ENCODE measurements at places on chromosomes 11 and 22.

- no peak for DNase-seq
Measured at GRCh38 chr22:32469799-32470212, 4.8 kb upstream of the FBXO7 start.

DNA sequence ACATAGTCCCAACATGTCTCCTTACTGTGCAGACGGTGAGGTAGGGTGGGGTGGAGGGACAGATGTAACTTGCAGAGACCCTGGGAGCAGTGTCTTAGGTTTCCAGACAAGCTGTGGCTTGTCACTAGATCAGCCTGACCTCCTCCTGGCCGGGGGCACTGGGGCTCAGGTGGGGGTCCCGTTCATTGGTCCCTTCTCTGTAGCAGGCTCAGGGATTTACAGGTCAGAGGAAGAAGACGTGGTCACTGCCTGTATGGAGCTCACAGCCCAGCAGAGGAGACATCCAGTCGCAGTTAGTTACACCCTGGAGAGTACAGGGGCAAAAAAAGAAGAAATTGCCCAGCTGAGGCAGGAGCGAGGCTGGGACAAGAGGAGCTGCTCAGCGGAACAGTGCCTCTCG lies 22.0 kb upstream of the TUB start:
- DNase-seq = no peak

GRCh38 chr11:11709447-11710239 lies 87.8 kb upstream of the GALNT18 start:
- DNase-seq = no peak

DNA sequence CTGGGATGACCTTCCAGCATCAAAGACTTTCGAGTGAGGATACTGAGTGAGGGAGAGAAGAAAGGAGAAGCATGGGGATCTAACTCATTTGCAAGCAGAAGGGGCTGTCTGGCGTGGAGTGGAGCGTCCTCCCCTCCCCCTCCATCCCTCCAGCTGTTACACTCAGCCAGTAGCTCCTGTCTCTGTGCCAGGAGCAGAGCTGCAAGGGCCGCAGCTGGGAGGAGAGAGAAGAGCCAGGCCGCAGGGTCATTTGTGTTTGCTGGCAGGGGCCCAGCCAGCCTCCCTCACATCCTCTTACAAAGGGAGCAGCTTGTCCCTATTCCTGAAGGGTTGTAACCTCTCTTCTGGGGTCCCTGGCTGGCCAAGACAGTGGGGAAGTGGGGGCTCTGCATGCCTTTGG lies 57.9 kb downstream of the NECTIN1 start:
- DNase-seq = no peak

GRCh38 chr11:6629892-6630631 lies 10.8 kb upstream of the TPP1 start:
- DNase-seq = no peak

DNA sequence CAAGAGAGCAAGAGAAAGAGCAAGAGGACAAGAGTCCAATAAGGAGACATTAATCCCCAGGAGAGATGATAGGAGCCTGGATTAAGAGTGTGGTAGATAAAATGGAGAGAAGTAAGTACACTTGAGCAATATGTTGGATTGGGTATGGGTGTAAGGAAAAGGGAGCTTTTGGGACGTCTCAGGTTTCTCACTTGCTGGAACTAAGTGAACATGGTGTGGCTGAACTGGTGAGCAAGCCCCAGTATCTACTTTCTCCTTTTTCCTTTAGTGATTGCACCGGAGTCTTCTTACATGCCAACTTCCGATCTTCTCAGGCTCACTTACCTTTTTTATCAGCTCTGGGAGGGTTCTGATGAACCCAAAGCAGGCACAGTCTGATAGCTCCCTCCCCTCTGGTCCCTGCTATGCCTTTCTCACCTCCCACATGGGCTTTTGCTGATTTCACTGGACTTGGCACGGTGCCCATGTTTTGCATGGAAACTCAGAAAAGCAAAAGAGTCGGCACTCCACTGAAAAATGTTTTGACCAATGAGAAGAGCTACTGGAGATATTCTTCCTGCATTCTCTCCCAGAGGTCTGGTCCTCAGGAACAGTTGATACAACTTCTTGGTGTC lies 14.5 kb upstream of the APLNR start:
- no peak for DNase-seq
